OCI-LY7 (cell line): ENCODE measurements at places on chromosomes 6 and 20.

DNA sequence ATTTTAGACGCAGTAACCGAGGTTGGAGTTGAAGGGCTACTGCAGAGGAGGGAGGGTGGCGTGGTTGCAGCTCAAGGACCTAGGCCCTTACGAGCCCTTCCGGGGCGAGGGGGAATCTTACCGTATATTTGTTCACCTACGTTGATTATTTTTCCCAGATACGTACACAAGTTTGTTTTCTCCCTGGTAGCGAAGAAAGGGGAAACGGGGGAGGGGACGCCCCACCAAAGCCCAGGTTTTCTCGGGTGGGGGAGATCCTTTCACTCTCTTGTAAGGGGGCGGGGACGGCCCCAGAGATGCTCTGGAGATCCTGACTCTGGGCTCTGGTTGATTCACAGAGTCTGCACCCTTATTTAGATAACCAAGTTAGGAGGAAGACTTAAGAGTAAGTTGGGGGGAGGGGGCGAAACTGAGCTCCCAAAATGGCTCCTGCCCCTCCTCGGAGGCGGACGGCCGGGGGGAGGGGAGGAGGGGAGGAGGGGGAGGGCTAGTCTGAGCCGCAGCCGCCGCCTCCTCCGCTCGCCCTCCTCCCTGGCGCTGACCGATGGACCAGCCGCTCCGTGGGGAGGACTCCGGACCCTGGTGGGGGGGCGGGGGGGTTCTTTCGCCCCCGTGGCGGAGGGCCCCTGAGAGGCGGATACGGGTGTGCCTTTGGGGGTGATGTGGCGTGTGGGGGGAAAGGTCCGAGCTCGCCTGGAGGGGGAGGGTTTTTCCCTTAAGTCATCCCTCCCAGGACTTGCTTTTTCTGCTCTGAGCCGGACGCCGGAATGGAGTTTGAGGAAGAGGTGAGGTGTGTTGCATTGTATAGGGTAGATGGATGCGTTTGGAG is 2.2 kb downstream of the BRD2 start:
- DNase-seq: peak; percentile 87

DNA sequence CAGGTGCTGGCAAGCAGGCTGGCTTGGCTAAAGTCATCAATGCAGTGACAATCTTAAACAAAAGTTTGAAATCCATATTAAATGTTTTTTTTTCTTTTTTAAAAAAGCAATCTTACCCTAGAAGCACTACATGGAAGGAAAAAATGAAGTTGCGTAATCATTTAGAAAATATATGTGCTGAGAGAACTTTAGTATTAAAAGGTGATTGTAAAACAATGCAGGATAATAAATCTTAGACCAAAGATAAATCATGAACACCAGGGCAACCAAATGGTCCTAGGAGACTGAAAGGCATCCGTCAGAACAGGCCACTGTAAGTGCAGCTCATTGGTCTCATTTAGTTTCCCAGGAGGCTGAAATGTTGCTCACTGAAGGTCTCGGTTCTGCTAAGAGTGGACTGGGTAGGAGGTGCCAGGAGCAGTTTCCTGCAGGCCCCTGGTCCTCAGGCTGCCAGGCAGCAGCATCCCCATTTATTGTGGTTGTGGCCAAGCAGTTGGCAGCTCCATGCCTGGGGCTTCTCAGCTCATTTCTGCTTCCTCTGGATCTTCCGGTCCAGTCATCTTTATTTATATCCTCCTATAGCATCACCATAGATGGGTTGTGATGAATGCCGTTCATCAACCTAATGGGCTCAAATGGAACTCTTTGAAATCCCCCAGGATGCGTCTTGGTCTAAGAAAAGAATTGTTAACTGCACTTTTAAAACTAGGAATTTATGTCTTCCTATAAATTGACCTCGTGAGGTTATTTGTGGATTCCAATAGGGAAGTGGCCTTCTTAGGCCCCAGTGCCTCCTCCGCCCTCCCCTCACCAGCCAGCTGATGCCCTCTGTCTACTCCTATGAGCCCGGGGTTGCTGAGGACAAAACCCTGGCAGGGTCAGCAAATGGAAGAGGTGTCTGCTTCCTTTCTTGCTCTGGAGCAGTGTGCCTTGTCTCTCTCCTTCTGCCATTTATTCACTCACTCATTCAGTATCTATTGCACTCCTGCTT is 269.0 kb downstream of the UST start:
- DNase-seq: no peak

- DNase-seq: no peak
Measured at GRCh38 chr20:53794529-53795115, 201.0 kb upstream of the ZNF217 start.

DNA sequence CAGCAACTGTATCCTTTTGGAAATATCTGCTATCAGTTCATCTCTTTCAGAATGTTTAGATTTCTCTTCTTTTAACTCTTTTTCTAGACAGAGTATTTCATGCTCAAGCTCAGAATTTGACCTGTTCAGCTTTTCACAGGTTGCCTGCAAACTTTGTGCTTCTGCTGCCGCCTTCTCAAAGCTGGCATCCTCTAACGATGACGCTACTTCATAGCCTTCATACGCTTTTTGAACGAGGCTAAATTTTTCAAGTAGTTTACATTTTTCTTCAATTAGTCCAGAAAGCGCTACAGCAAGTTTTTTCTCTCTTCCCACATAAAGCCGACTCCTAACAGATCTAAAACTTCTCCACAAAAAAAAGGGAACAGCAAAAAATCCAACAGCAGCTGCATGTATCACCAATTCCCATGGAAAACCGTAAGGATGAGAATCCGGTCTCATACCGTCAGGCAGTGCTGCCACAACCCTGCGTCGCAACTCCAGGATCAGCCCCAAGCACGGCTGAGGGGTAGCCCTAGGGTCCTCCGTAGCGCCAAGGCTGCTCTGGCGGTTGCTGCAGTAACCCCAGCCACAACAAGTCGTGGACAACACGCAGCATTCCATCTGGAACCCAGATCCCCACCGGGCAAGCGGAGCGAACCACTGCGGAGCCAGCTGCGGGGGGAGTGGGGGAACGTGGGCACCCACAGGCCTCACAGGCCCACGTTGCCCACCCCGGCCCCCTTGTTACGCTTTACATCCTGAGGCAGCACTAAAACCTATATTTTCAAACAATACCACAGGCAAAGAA is 30.6 kb downstream of the DACT2 start:
- DNase-seq: no peak

DNA sequence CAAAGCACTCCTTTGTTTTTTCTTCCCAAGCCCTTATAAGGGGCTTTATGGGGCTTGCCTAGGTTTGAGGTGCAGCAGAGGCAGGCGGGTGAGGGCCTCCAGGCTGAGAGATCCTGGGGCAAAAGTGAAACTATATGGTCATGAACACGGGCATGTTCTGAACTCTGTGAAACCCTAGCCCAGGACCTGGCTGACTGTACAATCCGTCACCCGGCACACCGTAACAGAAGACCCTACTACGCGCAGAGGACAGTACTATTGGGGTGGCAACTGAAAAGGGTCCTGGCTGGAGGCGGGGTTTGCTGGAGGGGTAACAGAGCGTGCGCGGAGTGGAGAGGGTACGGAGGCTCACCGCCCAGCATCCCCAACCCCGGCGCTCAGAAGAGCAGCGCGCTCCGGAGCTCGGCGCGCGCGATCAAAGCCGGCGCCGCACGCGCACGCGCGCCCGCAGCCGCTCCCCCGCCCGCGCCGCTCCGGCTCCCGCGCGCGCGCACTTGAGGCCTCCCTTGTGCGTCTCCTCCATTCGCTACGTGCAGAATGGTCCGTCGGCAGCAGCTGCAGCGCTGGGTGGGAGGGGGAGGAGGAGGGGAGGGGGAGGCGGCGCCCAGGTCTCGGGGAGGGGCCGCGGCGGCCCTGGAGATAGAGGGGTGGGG is 54.2 kb downstream of the MRPL14 start:
- peak; percentile 94 for DNase-seq

- DNase-seq: no peak
Measured at GRCh38 chr20:53574259-53574789, 19.3 kb downstream of the ZNF217 start.

DNA sequence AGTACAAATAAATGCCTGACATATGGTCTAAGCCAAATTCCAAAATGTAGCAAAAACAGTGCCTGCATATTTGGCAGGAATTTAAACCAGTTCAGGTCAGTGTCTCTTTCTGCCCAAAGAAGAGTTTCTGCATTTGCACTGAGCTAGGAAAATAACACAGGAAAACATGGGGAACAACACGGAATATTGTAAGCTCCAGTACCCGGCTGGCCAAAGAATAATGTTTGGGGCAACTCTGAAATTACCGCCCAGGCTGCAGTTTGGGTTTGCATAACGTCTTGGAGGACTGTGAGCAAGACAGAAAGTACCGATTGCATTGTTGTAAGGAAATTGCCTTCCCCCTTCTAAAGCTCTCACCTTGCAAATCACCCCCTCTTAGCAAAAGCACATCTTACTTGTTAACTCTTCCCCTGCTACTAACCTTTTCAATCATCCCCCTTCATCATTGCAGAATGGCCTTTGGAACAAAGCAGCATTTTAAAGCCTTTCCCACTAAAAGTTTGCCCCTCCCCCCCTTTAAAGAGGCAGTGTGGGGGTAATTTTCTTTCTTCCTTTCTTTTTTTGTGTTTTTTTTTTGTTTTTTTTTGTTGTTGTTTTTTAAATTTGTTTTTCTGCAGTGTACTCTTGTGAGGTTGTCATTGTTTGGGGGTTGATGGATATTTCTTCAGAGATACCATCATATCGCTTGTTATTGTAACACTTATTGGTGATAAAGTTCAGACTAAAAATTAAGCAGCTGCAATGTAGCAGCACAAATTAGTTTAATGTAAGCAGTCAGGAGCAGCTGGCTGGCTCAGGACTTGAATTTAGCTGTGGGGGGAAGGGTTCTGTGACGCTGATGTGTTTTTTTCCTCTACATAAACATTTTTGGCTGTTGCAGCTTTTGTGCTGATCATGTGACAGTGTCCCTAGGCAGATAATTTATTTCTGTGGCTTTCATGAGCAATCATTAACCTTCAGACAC is 100.0 kb upstream of the CITED2 start:
- DNase-seq: no peak

- DNase-seq: no peak
Measured at GRCh38 chr6:105382496-105382895, 20.4 kb downstream of the PREP start.

- DNase-seq: no peak
Measured at GRCh38 chr20:15245896-15246295, 908.5 kb upstream of the FLRT3 start.

DNA sequence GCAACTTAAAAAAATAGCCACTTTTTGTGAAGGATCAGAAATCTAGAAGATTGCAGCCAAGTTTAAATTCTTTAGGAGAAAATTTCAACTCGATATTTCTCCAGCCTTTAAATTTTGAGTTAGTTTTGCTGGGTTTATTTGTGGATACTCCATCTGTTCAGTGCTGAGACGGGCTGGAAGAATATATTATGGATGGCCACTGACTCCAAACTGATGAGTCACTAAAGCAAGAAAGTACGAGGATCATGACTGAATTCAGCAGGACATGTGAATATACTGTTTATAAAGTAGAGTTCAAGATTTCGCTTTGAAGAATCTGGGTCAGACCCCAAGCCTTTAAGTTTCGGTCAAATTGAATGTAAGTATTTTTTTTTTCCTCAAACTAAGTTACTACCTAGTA is 199.5 kb downstream of the ADGRB3 start:
- no peak for DNase-seq

- DNase-seq: peak; percentile 12
Measured at GRCh38 chr6:75368151-75368779, 83.7 kb upstream of the TMEM30A start.

- peak; percentile 38 for DNase-seq
Measured at GRCh38 chr20:59164686-59165391, 1.2 kb downstream of the ZNF831 start.

- DNase-seq: no peak
Measured at GRCh38 chr6:79602859-79603258, 28.3 kb upstream of the SH3BGRL2 start.

GRCh38 chr20:38620441-38620840 is 18.8 kb downstream of the ARHGAP40 start:
- no peak for DNase-seq

GRCh38 chr20:51700809-51701285 is 67.3 kb downstream of the ATP9A start:
- peak; percentile 57 for DNase-seq

- DNase-seq: peak; percentile 14
Measured at GRCh38 chr6:149264629-149265028, 52.9 kb upstream of the TAB2 start.
